Non-pigmented ciliary epithelial cell (primary cell): ENCODE measurements at places on chromosomes 11 and 22.

DNA sequence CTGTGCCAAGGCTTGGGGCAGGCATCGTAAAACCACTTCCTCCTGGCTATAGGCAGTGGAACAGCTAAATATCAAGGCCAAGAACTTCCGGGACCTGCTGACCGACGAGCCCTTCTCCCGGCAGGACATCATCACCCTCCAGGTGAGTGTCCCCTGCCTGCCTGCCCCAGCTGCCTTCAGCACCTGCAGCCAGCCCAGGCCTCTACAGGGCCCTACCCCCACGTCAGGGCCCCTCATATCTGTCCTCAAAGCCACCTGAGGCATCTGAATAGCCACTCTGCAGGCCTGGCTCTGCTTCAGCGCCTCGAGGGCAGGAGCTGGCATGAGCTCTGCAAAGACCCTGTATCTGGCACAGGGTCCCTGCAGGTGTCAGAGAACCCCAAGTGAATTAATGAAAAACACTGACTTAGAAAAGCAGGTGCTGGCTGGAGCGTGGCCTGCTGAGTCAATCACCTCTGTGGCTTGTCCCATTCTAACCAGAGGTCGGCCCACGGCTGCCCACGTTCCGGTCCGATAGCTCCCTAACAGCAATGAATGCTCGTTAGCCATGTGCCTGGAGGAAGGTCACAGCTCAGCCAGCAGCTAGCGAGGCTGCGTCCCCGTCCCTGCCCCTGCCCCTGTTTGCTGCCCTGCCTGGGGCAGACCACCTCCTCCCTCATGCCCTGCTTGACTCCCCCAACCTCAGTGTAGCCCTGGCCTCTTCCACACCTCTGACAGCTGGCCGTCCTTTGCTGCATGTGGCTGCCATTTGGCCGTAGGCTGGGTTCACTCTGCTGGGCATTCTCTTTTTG is 16.8 kb downstream of the PPIL2 start:
- DNase-seq: no peak

DNA sequence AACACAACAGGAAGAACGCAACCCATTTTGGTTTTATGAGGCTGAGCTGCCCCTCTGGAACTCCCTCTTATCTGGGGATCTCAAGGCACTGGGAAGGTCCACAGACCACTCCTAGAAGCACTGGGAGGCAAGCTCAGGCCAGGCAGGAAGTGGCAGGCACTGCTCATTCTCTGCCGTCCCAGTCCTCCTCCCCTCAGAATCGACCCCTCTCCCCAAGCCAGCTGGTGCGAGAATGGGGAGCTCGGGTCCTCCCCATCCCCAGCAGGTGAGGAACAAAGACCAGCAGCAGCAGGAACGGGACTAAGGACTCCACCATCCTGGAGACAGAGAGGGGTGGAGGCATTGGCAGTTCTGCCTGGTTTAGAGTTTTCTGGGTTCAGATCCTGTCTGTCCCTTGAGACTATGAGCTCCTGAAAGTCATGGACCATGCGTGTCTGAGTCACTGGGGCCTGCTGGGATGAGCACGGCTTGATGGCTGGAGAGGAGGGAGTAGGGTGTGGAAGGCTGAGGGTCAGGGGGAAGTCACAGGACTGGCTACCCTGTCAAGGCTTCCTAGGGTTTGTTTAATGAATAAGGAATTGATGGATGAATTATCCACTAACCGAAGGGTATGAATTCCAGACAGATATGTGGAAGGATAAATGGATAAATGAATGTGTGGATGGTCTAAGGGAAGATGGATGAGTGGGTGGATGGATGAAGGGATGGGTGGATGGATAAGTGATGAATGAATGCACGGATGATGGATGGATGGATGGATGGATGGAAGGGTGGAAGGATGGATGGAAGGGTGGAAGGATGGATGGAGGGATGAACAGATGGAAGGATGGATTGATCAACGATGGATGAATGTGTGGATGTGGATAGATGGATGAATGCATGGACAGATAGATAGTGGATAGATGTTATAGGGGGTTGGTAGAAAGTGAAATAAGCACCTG is 6.4 kb downstream of the MYEOV start:
- DNase-seq: no peak

DNA sequence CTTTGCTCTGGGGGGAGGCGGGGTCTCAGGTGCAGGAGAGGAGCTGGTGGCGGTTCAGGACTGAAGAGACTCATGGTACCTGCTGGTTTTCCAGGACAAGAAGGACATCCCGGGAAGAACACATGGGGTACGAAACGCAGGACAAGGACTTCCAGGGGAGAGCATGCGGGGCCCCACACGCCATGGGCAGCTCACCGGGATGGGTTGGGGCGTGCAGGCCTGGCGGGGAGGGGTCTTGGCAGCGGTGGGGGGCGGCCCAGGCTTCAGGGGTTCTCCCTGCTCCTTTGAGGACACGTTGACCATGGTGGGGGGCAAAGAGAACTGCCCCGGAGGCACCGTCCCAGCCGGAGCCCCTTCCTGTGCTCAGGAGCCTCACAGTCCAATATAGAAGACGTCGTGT is 673.2 kb downstream of the BRD1 start:
- DNase-seq: no peak

GRCh38 chr11:64933935-64934681 is 1.6 kb downstream of the GPHA2 start:
- no peak for DNase-seq

DNA sequence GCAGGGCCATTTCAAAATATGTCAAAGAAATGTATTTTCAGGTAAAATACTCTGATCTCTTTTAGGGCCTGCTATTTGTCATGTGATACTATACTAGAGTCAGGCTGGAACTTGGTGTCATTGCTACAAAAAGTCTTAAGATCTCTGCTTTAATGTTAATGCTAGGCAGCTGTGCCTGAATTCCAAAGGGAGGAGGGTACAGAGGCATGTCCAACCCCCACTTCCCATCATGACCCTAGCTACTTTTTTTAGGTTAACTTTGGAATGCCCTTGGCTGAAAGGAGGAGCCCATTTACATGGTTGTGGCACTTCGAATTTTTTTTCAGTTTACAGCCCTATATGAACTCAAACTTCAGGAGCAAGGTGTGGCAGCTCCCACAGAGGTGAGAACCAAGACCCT is 58.1 kb downstream of the OSBP2 start:
- DNase-seq: no peak

DNA sequence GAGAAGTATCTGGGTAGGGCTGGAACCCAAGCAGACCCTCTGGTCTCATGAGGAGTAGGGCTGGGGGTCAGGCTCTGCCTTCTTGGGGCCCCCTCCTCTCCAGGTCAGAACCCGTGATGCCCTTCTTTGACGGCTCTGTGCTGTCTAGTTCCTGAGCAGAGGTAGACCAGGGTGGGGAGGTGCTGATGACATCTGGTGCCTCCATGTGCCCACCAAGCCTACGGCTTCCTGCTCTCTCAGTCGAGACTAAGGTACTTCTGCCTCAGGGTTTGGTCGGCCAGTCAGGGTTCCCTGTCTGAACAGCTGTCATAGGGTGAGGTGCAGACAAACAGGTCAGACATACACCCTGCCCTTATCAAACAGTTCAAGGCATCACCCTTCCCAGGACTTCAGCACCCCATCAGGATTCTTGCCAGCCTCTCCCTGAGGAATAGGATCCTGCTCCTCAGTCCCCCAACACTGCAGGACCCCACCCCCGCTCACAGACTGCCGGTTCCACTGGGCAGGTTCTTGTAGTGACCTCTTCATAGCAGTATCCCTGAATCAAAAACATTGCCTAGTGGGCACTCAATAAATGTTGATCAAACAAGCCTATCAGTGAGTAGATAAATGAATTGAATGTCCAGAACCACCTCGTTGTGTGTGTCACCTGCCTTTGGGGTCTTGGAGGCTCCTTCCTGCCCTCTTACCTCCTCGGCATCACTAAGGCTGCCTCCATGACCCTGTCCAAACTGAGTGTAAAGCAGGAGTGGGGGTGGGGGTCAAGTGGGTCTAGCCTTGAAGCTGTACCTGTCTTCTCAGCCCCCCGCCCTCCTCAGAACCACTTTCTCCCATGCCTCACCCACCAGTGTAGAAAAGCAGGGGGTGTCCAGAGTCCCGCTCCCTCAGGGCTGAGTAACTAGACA is 158.2 kb downstream of the BUD13 start:
- no peak for DNase-seq

DNA sequence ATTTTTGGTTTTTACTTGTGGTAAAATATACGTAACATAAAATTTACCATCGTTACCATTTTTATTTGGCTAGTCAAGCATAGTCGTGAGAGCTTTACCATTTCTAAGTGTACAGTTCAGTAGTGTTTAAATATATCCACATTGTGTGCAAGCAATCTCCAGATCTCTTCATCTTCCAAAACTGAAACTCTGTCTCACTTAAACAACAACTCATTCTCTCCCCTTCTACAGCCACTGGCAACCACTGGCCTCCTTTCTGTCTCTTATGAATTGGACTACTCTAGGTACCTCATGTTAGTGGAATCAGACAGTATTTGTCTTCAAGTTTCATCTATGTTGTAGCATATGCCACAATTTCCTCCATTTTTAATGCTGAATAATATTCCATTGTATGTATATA is 37.4 kb downstream of the SMC1B start:
- no peak for DNase-seq

DNA sequence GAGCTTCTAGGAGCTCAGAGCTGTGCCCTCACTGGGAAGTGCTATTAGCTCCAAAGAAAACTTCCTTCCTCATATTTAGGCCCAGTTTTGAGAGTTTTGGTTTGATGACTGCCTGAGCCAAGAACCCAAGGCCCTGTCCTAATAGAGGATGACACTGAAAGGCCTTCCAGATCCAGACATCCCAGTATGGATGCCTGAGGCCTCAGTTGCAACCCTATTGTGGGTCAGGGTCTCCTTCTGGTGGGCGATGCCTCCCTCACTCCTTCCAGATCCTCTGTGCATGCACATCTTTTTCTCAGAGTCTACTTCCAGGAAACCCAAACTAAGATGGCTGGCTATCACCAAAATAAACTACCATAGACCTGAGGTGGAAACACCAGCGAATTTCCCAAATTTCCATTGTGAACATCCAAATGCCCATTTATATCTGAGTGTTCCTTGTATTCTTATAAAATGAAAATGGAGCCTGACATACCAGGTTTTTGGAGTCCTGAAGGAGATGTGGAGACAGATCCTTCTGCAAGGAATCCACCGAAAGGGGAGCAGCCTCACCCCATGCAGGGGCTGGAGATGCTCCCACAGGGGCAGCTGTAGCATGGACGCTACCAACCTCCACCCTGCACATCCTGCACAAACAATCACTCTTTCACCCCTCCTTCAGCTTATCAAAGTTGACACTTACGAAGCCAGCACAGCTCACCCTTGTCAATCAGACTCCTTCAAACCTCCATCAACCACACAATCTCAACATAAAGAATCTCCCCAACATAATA is 61.1 kb downstream of the GGTLC2 start:
- no peak for DNase-seq

DNA sequence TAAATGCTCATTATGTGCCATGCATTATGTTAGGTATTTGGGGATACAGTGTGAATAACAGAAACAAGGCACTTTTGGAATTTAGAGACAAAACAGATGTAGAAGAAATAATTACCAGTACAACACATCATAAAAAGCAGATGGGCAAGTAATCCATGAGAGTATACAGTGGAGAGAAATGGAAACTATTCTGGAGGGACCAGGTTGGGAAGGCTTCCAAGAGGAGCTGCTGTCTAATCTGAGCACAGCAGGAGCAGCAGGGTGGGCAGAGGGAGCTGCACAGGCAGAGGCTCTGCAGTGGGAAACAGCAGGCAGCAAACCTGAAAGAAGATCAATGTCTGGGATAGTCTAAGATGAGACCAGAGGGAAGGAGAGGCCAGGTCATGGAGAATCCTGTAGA is 268.7 kb upstream of the CCDC90B start:
- no peak for DNase-seq

- DNase-seq: no peak
These were observed 91.5 kb upstream of the BLID start for GRCh38 chr11:122207505-122207904.

GRCh38 chr11:41519696-41520095 is 60.2 kb upstream of the LRRC4C start:
- DNase-seq: no peak

- DNase-seq: no peak
These were observed 5.3 kb downstream of the TBCEL start for GRCh38 chr11:121029153-121029552.

- DNase-seq: no peak
These were observed 18.2 kb downstream of the CPSF7 start for GRCh38 chr11:61411589-61411988.
